ENCODE measurements at places on chromosomes 4 and X. TPM values are rescaled to one million over a fixed set of nuclear protein-coding genes. Genes with fewer than 3 reads are reported as not detected.

The TMEM156 gene
- total RNA-seq: 26.0 TPM

The NBDY gene
- 41.0 TPM for total RNA-seq

The IL3RA gene
- total RNA-seq: 0.53 TPM

The ART3 gene
- total RNA-seq: not detected

DNA sequence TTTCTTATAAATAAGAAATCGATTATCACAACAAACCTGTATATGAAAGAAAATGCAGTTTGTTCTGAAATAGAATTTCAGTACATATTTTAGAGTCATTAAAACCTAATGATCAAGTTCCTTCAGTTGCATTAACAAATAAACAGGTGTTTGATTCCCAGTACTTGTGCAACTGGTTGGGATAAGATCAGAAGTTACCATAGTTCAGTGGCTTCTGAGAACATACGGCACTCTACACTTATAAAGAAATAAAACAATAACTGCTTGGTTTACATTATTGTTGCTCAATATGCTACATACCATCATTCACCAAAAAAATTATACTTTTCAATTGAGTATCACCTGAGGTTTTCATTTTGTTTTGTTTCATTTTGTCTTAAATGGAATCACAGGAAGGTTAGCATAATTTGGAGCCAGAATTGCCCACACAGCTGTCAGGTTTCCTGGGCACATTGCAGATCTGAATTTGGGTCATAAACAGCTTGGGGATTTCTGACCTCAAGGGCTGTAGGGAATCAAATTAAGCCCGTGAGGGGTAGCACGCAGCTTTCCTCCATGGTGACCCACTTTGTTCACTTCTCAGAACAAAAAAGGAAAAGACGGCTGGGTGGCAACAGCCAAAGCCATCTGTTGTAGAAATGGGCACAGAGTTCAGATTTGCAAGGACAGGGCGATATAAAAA lies 14.9 kb upstream of the CCNG2 start:
- DNase-seq: no peak

GRCh38 chr4:184506527-184507121 lies 32.3 kb upstream of the IRF2 start:
- peak; percentile 38 for DNase-seq

DNA sequence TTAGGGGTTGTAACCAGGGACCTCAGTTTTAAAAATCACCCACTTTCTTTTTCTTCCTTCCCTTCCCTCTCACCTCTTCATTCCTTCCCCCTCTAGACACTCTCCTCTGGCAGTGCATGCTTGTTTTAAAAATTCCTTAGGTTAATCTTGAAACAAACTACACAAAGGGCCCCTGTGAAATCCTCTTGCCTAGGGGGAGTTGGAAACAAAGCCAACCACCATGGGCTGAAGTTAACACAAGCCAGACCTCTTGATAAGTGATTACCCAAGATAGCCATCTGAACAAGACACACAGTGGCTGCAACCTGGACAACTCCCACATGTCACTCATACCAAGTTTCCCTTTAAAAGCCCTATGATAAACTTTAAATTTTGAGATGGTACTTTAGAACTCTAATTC lies 68.9 kb downstream of the TENT5D start:
- no peak for DNase-seq

DNA sequence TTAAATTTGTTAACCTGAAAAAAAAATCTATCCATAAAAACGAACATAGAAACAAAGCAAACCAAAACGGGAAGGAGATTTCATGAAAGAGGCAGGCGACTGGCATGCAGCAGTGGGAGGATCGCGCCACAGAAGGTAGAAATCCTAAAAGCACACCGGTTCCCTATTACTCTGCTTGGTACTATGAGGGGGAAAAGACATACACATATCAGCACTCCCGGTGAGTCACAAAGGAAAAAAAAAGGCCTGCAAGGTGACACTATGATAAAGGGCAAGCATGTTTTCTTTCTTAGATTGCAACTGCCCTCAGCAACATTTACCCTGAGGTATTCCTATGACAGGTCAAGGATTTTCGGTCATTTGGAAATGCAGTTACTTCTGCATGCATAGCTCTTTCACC lies 60.6 kb upstream of the NAP1L5 start:
- DNase-seq: no peak

- no peak for DNase-seq
Measured at GRCh38 chr4:99504804-99505502, 5.9 kb upstream of the C4orf17 start.

DNA sequence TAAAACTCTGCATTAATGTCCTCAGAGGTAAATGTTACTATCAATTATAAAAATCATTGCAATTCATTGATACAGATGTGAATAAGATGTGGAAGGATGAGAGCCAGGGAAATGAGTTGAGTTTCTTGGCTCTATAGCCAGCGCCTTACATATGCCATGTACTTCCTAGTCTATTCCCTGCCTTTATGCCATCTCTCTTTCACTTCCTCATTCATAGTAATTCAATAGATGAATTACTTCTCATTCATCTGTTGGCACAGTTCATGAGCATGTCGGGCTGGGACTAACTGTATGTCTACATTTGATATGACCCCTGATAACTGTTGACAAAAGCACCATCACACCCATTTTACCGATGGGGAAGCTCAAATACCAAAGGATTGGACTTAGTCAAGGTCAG lies 55.7 kb downstream of the LNX1 start:
- DNase-seq: no peak
